T follicular helper cell (primary cell): ENCODE measurements at places on chromosomes 1 and 21.

DNA sequence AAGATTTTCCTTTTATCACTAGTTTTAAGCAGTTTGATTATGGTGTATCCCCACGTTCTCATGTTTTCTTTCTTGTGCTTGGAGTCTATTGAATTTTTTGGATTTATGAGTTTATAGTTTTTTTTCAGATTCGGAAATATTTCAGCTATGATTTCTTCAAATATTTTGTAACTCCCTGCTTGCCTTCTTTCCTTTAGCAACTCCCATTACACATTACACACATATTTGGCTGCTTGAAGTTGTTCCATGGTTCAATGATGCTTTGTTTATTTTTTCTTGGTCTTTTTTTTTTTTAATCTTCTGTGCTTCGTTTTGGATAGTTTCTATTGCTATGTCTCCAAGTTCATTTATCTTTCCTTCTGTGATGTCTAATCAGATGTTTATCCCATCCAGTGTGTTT lies 48.5 kb upstream of the WARS2 start:
- no peak for DNase-seq

DNA sequence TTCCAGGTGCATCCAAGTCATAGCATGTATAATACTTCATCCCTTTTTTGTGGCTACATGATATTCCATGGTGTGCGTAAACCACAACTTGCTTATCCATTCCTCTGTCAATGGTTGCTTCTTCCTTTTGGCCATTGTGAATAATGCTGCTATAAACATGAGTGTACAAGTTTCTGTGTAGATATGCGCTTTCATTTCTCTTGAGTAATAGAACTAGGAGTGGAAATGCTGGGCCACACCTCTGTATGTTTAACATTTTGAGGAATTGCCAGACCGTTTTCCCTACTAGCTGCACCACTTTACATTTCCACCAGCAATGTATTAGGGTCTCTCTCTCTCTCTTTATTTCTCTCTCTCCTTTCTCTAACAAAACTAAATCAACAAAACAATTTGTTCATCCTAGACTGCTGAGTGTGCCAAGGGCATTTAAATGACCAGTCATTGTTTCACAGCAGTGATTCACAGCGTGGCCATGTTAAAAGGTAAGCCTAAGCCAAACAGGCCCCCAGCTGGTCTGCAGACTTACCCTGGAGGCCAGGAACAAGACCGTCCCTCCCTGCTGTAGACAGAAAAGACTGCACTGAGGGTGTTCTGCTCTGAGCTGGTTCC lies 53.2 kb upstream of the LYST start:
- DNase-seq: no peak

GRCh38 chr1:183023601-183024316 lies 539 bp downstream of the LAMC1 start:
- DNase-seq: no peak

GRCh38 chr1:53556657-53557227 lies 97.5 kb downstream of the DMRTB1 start:
- DNase-seq: no peak

GRCh38 chr21:42676808-42677207 lies 23.4 kb downstream of the PDE9A start:
- no peak for DNase-seq

DNA sequence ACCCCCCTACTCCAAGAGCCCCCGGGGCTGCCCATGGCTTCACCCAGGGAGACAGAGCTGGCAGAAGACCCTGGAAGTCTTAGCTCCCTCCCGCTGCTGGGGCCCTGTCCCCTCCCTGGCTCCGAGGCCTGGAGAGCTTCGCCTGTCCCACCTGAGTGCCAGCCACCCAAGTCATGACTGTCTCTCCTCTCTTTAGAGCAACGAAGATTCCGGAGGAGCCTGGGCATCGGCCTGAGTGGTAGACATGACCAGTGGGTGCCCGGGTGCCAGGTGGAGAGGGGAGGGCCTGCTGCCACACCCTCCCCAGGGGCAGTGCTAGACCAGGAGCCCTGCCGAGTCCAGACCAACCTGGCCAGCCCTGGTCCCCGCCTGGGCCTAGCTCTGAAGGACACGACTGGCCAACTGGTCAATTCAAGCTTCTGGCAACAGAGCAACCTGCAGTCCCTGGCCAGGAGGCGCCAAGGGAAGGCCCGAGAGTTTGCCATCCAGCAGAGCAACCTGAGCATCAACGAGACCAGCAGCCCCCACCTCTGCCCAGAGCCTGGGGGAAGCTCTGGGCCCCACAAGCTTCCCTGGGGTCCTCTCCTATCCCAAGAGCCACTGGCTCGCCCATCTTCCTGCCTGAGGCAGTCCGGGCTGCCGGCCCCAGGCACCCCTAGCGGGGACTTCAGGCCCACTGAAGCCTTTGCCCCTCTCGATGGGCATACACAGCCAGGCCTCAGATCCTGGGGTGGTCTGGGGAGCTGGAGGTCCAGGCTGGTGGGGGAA lies 3.9 kb downstream of the C1orf167 start:
- no peak for DNase-seq

DNA sequence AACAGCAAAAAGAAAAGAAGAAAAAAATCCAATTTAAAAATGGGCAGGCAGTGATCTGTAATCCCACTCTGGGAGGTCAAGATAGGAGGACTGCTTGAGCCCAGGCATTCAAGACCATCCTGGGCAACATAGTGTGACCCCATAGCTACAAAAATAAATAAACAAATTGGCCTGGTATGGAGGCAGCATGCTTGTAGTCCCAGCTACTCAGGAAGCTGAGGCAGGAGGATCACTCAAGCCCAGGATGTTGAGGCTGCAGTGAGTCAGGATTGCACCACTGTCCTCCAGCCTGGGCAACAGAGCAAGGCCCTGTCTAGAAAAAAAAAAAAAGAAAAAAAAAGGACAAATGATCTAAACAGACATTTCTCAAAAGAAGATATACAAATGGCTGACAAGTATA lies 99.6 kb downstream of the EIF4G3 start:
- DNase-seq: no peak

DNA sequence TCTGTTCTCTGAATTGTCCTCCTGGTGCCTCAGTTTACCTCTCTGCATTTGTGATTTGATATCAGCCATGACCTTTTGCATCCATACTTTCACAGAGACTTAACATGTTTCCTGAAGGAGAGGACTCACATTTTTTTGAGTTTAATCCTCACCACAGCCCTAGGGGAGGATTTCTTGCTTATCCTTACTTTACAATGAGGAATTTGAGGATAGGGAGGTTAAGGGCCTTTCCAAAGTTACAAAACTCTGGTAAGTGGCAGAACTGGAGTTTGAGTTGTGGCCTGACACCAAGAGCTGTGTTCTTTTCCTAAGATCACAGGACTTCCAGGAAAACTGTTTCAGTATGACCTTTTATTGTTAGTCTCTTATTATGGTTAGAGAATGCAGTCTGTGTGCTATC lies 34.2 kb downstream of the TNFRSF8 start:
- no peak for DNase-seq

GRCh38 chr1:68199603-68200002 lies 32.7 kb downstream of the WLS start:
- no peak for DNase-seq

DNA sequence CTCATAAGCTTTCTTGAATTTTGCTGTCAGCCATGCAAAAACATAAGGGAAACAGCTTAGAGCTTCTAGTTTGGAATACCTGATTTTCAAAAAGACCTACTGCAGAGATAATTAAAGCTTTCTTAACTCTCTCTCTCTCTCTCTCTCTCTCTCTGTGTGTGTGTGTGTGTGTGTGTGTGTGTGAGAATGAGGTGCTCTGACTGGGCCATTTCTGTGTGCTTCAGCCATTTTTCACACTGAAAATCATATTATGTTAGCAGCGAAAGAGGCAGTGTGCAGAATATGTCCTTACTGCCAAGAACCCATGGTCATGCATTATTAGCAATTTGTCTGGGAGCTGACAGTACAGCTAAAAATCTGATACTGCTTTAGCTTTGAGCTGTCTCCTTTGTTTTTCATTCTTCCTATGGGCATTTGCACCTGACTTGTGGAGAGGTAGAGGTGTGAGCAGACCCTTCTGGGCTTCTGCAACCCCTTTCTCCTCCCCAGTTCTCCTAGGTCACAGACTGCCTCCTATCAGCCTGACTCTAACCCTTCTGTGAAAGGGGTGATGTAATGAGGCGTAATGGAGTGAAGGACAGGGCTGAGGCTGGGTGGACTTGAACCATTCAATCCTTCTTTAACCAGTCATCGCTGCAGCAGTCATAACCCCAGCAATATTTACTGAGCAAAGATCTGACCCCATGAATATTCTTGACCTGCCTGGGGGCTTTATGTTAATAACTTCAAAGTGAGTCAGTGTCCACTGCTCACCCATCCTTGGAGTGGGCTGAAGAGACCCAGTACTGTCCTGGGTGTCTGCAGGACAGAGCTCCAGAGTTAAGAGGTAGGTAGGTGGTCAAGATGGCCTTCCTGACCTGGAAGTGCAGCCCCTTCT lies 61.2 kb downstream of the SYT6 start:
- DNase-seq: no peak

GRCh38 chr1:202742496-202742895 lies 32.2 kb upstream of the SYT2 start:
- no peak for DNase-seq

GRCh38 chr1:151443846-151444782 lies 15.2 kb downstream of the POGZ start:
- DNase-seq: peak; percentile 58

DNA sequence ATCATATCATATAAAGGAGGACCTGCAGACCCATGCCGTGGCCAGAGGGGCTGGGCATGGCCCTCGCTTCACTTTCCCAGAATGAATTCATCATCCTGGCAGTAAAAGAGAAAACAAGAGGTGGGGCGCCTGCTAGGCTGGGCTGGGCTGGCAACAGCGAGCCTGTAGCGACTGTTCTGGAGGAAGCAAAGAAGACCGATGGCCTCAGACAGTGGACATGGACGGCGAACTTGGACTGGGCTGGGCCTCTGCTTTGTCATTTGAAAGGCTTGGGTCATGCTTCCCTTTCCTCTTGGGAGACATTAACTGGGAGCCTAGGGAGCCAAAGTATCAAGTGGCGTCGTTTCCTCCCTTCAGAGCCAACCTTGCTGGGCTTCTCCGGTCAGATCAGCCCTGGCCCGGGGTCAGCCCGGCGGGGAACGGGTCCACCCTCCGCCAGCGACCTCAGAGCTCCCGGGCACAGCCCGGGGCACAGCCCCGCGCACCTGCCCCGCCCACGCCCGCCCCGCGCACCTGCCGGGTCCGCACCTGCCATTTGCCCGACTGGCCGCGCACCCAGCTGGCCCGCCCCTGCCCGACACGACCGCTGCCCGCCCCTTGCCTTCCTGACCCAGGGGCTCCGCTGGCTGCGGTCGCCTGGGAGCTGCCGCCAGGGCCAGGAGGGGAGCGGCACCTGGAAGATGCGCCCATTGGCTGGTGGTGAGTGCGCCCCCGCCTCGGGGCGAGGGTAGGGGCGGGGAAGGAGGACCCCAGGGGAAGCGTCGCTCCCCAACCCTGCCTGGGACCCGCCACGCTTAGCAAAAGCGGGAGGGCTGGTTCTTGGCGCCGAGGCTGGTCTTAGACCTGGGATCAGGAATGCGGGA lies at the start of gene FAM3B:
Gene FAM3B (plus strand): TSS at position 602 of the 863 bp plus-strand sequence. CDS start 79 bp downstream, at position 681.
- no peak for DNase-seq

DNA sequence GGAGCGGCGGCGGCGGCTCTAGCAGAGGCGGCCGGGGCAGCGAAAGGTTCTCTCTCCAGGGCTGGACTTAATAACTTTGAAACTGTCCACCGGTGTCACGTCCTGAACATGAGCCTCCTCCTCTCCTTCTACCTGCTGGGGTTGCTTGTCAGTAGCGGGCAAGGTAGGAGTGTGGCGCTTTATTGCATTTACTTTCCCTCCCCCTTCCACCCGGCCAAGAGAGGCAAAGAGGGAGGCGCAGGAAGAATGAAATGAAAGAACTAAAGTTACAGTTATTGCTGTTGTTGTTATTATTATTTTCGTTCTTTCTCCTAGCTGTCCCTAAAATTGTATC lies 214 bp downstream of the NCAM2 start:
- no peak for DNase-seq

DNA sequence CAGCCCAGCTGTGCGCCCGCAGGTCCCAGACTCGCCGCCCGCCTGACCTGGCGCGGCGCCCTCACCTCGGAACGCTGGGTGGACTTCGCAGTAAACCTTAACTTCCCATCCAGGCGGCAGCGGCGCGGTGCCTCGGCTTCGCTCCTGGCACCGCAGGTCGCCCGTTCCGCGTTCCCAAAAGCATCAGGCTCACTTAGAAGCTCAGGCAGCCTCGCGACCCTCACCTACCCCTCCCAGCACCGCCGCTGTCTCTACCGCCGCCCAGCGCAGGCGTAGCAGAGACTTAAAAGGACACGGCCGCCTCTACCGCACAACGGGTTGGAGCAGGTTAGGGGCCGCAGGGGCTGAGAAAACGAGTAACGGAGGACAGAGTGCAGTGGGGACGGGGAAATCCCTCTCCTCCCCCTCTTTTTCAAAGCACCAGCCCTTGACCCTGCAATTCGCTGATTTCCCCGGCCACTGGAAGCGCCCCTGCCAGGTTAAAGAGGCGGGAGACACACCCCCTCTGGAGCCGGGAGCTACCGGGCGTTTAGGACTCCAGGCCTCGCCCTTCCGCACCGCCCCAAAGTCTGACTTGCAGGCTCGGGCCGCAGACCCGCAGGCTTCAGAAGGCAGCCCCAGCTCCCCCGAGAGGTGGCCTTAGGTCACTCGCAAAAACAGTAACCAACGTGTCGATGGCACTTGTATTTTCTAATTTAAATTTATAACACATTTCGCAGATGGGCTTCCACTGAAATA lies 328.5 kb downstream of the FAM72C start:
- DNase-seq: no peak

- DNase-seq: no peak
Measured at GRCh38 chr1:93707956-93708355, 26.3 kb upstream of the BCAR3 start.

GRCh38 chr1:172599912-172600311 lies 59.0 kb upstream of the FASLG start:
- DNase-seq: no peak

DNA sequence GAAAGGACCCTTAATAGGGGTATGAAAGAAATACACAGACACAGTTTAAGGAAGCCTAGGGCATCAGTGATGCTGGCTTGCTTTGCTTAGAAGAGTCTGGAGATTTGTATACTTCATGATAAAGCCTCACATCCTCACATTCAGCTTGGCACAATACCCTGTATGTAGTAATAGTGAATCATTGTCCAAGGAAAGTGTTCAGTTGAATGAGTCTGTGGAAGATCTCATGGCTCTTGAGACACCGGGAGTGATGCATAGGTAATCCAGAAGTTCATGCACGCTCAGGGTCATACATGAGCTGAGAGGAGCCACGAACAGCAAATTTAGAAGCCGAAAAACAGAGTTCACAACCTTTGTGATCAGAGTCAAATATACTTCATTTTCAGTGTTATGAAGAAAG lies 537.2 kb upstream of the TMPRSS15 start:
- no peak for DNase-seq
